Activated CD8-positive, alpha-beta memory T cell treated with anti-CD3 and anti-CD28 coated beads for 24 hours (primary cell): ENCODE measurements at places on chromosomes 6 and 20.

GRCh38 chr20:58511364-58511763, 3.8 kb downstream of the APCDD1L start:
- DNase-seq: no peak

- DNase-seq: no peak
Measured at GRCh38 chr6:133360194-133360593, 119.0 kb downstream of the EYA4 start.

- DNase-seq: peak; percentile 64
Measured at GRCh38 chr20:63007646-63008488, 1.1 kb upstream of the BHLHE23 start.

DNA sequence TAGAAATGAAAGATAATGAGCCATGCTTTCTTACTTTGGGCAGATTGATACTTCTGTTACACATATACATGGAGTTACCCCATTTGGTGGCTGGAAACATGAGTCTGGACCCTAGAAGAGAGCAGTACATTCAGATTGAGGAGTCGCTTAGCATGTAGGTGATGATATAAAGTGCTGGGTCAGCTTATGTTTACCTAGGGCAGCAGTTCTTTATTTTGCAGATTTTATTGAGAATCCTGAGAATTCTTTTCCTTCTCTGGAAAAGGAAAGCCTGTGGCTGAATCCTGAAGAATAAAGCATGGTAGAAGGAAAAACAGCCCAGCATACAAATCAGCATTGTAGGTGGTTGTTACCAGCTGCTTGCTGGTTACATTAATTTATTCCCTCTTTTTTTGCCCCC, 91.2 kb downstream of the SMAP1 start:
- no peak for DNase-seq

- DNase-seq: no peak
Measured at GRCh38 chr20:46546936-46547335, 3.5 kb downstream of the OCSTAMP start.

DNA sequence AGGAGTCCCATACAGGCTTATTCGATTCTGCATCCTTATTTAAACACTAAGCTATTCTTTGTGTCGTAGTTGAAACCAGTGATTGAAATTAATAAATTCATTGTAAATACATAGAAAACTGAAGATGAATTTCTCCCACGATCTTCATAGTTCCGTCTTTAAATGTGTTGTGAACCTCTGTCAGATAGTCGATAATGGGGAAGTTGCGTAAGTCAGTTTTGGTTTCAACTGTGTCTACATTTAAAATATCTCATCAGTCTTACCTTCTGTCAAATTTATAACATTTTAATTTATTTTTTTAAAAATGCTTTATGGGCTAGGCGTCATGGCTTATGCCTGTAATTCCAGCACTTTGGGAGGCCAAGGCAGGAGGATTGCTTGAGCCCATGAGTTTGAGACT, 12.7 kb downstream of the STX11 start:
- no peak for DNase-seq

GRCh38 chr6:153563001-153563400, 431.9 kb upstream of the RGS17 start:
- no peak for DNase-seq

GRCh38 chr20:63174309-63175037, 41.5 kb downstream of the YTHDF1 start:
- DNase-seq: no peak

DNA sequence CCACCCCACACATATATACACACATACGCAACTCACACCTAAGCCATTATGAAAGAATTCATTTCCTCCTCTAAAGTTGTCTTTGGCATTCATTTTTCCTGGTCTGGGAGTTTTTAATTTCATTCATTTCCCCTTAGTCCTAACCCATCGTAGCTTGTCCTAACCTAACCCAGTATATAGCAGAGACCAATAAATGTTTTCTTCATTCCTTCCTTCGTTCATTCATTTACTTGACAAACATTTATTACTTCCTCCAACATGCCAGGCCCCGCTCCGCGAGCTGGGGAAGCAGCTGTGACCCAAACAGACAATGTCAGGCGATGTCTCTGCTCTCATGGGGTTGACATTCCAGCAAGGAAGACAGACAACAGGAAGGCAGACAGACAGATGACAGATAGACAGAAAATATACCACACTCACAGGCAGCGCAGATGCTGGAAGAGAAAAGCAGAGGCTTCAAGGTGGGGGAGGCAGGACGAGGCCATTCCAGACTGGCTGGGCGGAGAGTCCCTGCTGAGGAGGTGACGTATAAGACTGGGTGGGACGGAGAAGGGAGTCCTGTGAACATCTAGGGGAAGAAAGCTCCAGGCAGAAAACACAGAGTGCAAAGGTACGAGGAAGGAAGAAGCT, 33.7 kb upstream of the SIRPA start:
- no peak for DNase-seq

DNA sequence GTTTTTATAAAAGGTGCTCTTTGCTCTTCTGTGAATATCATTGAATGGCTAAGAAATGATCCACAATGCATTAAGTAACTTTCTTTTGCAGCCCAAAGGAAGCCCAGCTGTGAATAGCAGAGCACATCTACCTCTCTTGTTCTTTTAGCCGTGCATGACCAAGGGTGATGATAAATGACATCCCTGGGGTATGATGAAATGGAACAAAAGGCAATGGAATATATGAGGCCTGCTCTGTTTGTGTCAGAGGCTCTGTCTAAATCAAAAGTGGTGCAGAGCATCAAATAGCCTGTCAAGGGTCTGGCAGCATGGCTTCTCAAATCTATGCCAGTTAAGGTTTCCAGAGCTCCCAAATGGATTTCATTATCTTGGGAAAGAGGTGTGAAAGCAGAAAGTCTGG, 362.6 kb upstream of the RNF217 start:
- no peak for DNase-seq

- DNase-seq: no peak
Measured at GRCh38 chr6:20126102-20126752, 86.0 kb downstream of the MBOAT1 start.

- no peak for DNase-seq
Measured at GRCh38 chr20:57126481-57127092, 139.9 kb downstream of the BMP7 start.

DNA sequence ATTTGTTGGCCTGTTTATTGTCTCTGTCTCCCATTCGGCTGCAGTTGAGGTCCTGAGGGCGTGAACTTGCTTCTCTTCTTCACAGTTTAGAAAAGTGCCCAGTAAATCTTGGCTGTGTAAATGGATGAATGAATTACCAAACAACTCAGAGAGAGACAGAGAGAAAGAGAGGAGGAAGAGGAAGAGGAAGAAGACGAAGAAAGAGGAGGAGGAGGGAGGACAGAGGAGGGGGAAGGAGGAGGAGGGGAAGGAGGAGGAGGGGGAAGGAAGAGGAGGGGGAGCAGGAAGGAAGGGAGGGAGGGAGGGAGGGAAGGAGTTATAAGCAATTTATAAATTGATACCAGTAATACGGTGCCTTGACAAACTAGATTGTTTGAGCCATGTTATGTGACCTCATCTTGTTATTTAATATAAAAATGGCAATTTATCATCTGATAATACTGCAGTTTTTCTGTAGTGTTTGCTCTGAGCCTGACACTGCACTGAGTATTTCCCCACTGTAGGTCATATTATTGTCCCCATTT, 18.7 kb downstream of the HCK start:
- DNase-seq: no peak

DNA sequence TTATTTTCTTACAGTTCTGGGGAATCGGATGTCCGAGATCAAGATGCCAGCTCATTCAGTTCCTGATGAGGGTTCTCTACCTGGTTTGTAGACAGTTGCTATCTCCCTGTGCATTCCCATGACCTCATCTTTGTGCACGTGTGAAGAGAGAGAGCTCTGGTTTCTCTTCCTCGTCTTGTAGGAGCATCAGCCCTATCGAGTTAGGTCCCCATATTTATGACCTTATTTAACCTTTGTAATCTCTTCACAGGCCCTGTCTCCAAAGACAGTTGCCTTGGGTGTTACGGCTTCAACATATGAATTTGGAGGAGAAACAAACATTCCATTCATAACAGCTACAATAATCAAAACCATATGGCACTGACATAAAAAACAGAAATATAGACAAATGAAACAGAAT, 455.3 kb downstream of the HACE1 start:
- DNase-seq: no peak

GRCh38 chr20:48530957-48531356, 296.8 kb downstream of the PREX1 start:
- no peak for DNase-seq

DNA sequence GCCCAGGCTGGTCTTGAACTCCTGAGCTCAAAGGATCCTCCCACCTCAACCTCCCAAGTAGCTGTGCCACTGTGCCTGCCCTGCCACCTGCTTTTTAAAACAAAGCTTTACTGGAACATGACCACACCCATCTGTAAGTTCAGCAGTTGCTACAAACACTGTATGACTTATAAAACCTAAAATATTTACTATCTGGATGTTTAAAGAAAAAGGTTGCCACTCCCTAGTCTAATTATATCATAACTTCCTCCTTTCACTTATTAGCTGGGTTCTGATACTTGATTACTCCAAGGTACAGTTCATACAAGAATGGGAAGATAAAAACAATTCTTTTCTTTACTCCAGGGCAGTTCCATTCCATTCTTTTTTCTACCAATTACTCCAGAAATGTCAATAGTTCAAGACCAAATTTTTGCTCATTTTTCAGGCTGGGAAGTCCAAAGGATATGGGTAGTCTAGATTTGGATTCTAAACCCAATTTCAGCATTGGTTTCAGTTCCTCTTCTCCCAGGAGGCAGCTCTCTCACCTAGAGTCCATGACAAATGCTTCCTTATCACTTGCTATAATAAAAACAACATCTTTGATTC, 63.1 kb downstream of the SEC63 start:
- DNase-seq: no peak

- peak; percentile 42 for DNase-seq
Measured at GRCh38 chr6:166289207-166290060, 18.8 kb downstream of the PRR18 start.

DNA sequence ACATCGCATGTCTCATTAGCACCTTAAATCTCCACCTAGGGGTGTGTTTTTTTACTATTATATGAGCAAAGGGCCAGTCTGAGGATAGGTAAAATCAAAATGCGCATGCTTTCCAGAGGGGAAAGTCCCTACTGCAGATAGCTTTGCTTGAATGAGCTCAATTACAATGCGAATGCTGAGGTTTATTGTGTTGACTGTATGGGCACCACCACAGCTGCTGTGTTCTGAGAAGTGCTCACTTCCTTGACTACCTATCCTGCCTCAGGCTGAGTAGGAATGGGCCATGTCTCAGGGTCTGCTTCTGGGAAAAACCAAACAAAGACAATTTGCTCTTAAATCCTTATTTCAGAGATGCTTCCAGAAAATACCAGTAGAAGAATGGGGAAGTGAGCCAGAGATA, 36.6 kb downstream of the MOCS1 start:
- no peak for DNase-seq
